Ovary (tissue), 10 donors: ENCODE measurements at places on chromosomes 1 and 21. TPM values are rescaled to one million over a fixed set of nuclear protein-coding genes. Genes with fewer than 3 reads are reported as not detected.

NPHS2 gene
- polyA plus RNA-seq: not detected

NEGR1 gene
- 4.7 TPM for polyA plus RNA-seq

SH3BGR gene
- 16.2 TPM for polyA plus RNA-seq

GBP2 gene
- 74.9 TPM for polyA plus RNA-seq

TNFRSF8 gene
- polyA plus RNA-seq: 0.65 TPM

FAM72B gene
- 0.52 TPM for polyA plus RNA-seq

RGS18 gene
- 0.42 TPM for polyA plus RNA-seq

NR1I3 gene
- polyA plus RNA-seq: not detected

PTPN14 gene
- 16.5 TPM for polyA plus RNA-seq

MATN1 gene
- polyA plus RNA-seq: 0.10 TPM

MMP23B gene
- polyA plus RNA-seq: 32.9 TPM

UBQLN4 gene
- polyA plus RNA-seq: 33.9 TPM

CLIC6 gene
- 5.9 TPM for polyA plus RNA-seq

LRRC53 gene
- not detected for polyA plus RNA-seq

LSM10 gene
- 22.0 TPM for polyA plus RNA-seq

TAS1R2 gene
- polyA plus RNA-seq: not detected

SERINC2 gene
- not detected for polyA plus RNA-seq

RXFP4 gene
- not detected for polyA plus RNA-seq

CD1E gene
- polyA plus RNA-seq: 2.5 TPM

A3GALT2 gene
- not detected for polyA plus RNA-seq

SPRR2E gene
- polyA plus RNA-seq: 1.5 TPM

KLHL12 gene
- polyA plus RNA-seq: 25.4 TPM

ATP8B2 gene
- polyA plus RNA-seq: 54.7 TPM

KIAA0040 gene
- polyA plus RNA-seq: 7.3 TPM

KAZN gene
- 10.1 TPM for polyA plus RNA-seq

CTSS gene
- 9.6 TPM for polyA plus RNA-seq

KCNT2 gene
- 9.4 TPM for polyA plus RNA-seq

PLA2G4A gene
- polyA plus RNA-seq: 1.7 TPM

PDZK1 gene
- 13.4 TPM for polyA plus RNA-seq

LCE2A gene
- polyA plus RNA-seq: not detected

AKR7A3 gene
- 0.96 TPM for polyA plus RNA-seq

GJA4 gene
- polyA plus RNA-seq: 19.4 TPM

ARL8A gene
- 65.8 TPM for polyA plus RNA-seq

AMPD1 gene
- polyA plus RNA-seq: 0.18 TPM

OPTC gene
- polyA plus RNA-seq: not detected

CNR2 gene
- 0.10 TPM for polyA plus RNA-seq
